ENCODE measurements at places on chromosomes 7 and 10.

GRCh38 chr7:18064242-18064838 is 36.7 kb upstream of the PRPS1L1 start:
- no peak for DNase-seq

DNA sequence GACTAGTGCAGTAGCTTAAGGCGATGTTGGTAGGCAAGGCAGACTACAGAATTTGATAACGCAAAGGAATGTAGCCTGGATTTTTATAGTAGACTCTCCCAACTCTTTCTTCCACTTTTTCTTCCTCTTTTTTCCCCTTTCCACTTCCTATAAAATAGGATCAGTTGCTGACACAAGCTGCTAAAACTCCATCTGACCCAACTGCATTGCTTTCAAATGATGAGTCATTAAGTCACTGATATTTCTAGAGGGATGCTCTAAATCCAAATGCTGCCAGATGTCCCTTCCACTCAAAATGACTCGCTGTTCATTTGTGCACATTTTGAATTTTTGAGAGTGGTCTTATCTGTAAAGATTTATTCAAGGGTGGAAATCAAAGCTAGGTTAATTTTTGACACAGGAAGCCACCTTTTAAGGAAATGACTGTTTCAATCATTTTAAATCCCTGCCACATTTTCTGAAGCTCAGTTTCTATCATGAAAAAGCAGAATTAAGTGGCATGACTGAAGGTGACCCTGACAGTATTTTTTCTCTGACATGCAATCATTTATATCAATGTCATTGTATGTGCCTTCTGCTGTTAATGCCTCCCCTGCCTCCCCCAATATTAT is 25.8 kb upstream of the SFMBT2 start:
- no peak for DNase-seq

DNA sequence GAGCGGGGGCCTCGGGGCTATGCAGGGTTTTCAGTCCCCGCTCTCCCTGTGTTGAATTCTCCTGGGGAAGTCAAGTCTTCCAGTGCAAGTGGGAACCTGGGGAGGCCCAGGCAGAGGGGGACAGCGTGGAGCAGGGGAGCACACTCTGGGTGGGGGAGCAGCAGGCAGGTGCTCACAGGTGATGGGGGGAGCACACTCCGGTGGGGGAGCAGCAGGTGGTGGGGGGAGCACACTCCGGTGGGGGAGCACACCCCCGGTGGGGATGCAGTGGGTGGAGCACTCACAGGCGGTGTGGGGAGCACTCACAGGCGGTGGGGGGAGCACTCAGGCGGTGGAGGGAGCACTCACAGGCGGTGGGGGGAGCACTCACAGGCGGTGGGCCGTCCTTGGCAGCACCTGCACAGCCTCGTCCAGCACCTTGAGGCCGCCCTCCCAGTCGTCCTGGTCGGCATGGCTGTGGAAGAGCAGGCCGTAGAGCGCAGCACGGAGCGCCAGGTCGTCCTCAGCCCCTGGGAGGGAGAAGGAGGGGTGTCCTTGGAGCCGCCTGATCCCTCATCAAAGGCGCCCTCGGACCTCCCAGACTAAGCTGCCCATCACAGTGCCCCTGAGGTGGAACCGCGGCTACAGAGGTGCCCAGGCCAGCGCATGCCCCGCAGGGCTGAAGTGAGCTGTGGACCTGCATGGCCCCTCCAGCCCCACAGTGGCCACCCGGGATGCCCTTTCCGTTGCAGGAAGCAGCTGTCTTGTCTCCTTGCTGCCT is 56.7 kb downstream of the CFAP46 start:
- DNase-seq, result no peak

- DNase-seq, result no peak
Observed at GRCh38 chr7:147171013-147171391, 1054.4 kb downstream of the CNTNAP2 start.

Measured in HuH-7.5 (cell line).